Sigmoid colon (tissue), 7 donors: ENCODE measurements at places on chromosomes 11 and 22. TPM values are rescaled to one million over a fixed set of nuclear protein-coding genes. Genes with fewer than 3 reads are reported as not detected.

Gene CATSPER1
- total RNA-seq, result not detected

Gene WT1
- 1.5 TPM for total RNA-seq

- no peak for DNase-seq
These were observed 3.7 kb upstream of the INPPL1 start for GRCh38 chr11:72220696-72221363.

GRCh38 chr22:27329966-27330645 lies 471.4 kb downstream of the MN1 start:
- no peak for DNase-seq

GRCh38 chr11:12853652-12854296 lies 155.3 kb upstream of the RASSF10 start:
- DNase-seq, result no peak

GRCh38 chr22:27179161-27179560 lies 521.8 kb downstream of the MIAT start:
- DNase-seq, result no peak

Gene VWCE
- 1.1 TPM for total RNA-seq

- no peak for DNase-seq
These were observed 119.1 kb downstream of the MN1 start for GRCh38 chr22:27682437-27682836.

Gene SLC22A24
- not detected for total RNA-seq

- no peak for DNase-seq
These were observed 2.5 kb upstream of the SUSD2 start for GRCh38 chr22:24178502-24179440.

Gene POTEH
- total RNA-seq, result 0.33 TPM

DNA sequence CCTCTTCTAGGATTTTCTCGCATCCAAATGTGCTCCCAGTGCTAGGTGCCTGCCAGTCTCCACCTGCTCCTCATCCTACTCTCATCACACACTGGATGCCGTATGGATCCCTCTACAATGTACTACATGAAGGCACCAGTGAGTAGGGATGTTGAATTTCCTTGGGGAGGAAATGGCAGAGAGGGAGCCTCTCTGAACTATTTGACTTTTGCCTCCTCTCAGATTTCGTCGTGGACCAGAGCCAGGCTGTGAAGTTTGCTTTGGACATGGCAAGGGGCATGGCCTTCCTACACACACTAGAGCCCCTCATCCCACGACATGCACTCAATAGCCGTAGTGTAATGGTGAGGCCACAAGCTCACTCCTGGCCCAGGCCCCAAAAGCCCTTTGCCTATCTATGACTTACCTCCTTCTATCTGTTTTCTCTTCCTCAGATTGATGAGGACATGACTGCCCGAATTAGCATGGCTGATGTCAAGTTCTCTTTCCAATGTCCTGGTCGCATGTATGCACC lies 2.5 kb downstream of the TAF10 start:
- peak; percentile 67 for DNase-seq
